ENCODE measurements at places on chromosomes 2 and 18. TPM values are rescaled to one million over a fixed set of nuclear protein-coding genes. Genes with fewer than 3 reads are reported as not detected.

Gene EDAR
- 0.48 TPM for total RNA-seq

Gene PTPRM
- 43.1 TPM for total RNA-seq

Gene RND3
- total RNA-seq: 100.0 TPM

Gene SLC9A4
- total RNA-seq: 2.7 TPM

Gene GLB1L
- total RNA-seq: 6.6 TPM

Gene SOWAHC
- 53.5 TPM for total RNA-seq

Gene MSTN
- not detected for total RNA-seq

Gene HAAO
- total RNA-seq: not detected

Gene CDH19
- under 0.01 TPM for total RNA-seq

Gene CPO
- total RNA-seq: not detected

Gene DSC1
- under 0.01 TPM for total RNA-seq

Gene POMC
- not detected for total RNA-seq

Gene MLPH
- 9.9 TPM for total RNA-seq

Gene ITGAV
- 336 TPM for total RNA-seq

Gene CD8A
- total RNA-seq: under 0.01 TPM

Gene SETBP1
- total RNA-seq: 2.7 TPM

Gene NGEF
- total RNA-seq: 0.96 TPM

Gene ALLC
- total RNA-seq: not detected

Gene LYG2
- not detected for total RNA-seq

Gene SERPINB4
- 10.8 TPM for total RNA-seq

Gene RESP18
- total RNA-seq: not detected

Gene CRYGD
- total RNA-seq: not detected

Gene VWA3B
- total RNA-seq: not detected

Gene HRH4
- total RNA-seq: 0.64 TPM

Gene ARHGAP15
- total RNA-seq: not detected

Gene UGT1A5
- 0.24 TPM for total RNA-seq

Gene KCNG2
- total RNA-seq: not detected

Gene PRADC1
- 8.0 TPM for total RNA-seq

Gene KLF7
- 28.4 TPM for total RNA-seq

Gene SPEG
- 1.5 TPM for total RNA-seq

Gene EML6
- total RNA-seq: 0.48 TPM

Gene SH3BP4
- 32.8 TPM for total RNA-seq

Gene IL36G
- 41.4 TPM for total RNA-seq

Gene COL5A2
- 1.9 TPM for total RNA-seq

Gene CD226
- 1.9 TPM for total RNA-seq

Gene GPR75
- 0.96 TPM for total RNA-seq

Gene CD302
- total RNA-seq: 0.48 TPM

Gene C2orf80
- not detected for total RNA-seq

Gene YWHAQ
- 206 TPM for total RNA-seq
